ENCODE measurements at places on chromosomes 5 and 9. TPM values are rescaled to one million over a fixed set of nuclear protein-coding genes. Genes with fewer than 3 reads are reported as not detected.

DNA sequence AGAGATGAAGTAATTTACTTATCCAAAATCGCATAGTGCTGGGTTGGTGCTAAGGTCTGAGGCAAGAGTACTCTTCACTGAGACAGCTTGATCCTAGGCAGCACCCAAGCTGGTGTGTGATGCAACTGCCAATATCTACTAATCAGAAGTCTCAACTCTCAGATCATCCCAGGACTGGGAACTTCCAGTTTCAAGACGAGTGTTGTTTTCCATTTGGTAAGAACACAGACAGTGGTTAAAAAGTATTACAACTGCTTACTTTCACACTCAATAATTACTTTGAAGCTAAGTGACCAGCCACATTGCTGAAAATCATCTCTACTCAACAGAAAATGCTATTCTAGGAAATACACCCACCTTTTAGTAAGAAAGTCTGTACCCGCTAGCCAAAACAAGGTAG lies 45.3 kb downstream of the FBXW11 start:
- peaks cover 16% of the 10 kb centered on the region for H3K36me3 ChIP-seq
- H3K27me3 ChIP-seq: no peaks in the 10 kb centered on the region
- DNase-seq: no peak

DNA sequence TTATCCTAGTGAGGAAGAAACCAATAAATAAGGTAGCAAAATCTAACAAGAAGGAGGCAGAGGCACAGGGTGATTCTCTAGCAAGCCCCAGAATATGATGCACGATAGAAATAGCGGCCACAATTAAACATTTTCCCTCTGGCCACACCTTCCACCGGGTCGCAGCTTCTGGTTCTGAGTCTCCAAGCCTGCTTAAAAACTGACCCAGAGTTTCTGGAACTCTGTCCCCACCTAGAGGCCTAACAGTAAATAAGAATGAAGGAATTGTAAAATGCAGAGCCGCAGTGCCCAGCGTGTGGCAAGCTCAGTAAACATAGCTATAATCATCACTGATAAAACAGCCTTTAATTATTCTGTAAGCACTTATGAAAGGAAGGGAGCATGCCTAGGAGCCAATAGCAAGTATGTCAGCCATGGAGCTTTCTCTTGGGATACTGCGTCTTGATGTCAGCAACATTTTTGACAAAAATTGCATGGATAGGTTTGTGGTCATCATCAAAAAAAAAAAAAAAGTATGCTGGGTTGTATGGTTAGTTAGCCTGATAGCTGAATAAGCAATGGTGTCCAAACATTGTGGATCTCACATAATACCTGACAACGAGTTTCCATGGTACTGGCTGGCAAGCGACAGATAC lies 465.5 kb downstream of the DNAH5 start:
- H3K27me3 ChIP-seq: no peaks in the 10 kb centered on the region
- DNase-seq: no peak
- H3K4me1 ChIP-seq: no peaks in the 10 kb centered on the region
- no peak overlapping the region for H3K4me3 ChIP-seq
- no peaks in the 10 kb centered on the region for H3K36me3 ChIP-seq

DNA sequence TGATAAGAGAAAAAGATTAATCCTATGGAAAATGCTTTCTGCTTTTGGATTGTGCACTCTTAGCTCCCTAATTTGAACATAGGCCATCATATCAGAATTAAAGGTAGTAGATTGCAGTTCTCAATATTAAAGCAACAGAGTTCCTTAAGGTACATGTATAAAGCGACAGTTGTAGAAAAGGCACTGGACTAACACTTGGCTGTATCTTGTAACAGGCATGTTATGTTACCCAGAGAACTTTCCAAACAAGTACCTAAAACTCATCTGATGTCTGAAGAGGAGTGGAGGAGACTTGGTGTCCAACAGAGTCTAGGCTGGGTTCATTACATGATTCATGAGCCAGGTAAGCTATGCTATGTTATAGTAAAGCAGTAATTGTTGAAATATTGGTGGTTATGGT lies 3.3 kb upstream of the SECISBP2 start:
- H3K27ac ChIP-seq: peak overlapping the region; percentile 74
- H3K4me1 ChIP-seq: peaks cover 45% of the 10 kb centered on the region
- H3K4me3 ChIP-seq: peak overlapping the region; percentile 93
- H3K36me3 ChIP-seq: peaks cover 37% of the 10 kb centered on the region

DNA sequence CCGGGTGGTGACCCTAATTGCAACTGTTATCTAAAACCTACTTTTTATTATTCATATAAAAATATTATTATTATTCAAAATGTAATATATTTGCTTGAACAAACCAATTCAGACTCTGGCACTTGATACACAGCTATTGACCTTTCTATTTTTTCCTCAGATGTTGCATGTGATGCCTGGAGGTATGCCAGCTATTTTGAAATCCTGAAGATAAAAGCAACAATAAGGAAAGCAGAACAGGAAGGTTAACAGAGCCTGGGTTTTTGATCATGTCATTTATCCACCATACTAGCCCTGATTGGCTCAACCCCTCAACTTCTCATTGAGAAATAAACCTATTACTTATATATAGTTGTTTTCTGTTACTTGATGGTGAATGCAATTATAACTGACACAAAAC lies 340.9 kb upstream of the KIF2A start:
- no peaks in the 10 kb centered on the region for H3K36me3 ChIP-seq
- no peak overlapping the region for H3K4me3 ChIP-seq
- H3K27me3 ChIP-seq: peaks cover 4% of the 10 kb centered on the region
- no peak for DNase-seq
- H3K4me1 ChIP-seq: no peaks in the 10 kb centered on the region

- no peak for DNase-seq
- no peaks in the 10 kb centered on the region for H3K27me3 ChIP-seq
- no peak overlapping the region for H3K27ac ChIP-seq
- no peak overlapping the region for H3K4me3 ChIP-seq
- H3K36me3 ChIP-seq: no peaks in the 10 kb centered on the region
Measured at GRCh38 chr5:66197764-66198405, 53.8 kb downstream of the SREK1 start.

Gene PCDHAC1
- not detected for total RNA-seq

Gene CATSPER3
- 0.44 TPM for total RNA-seq

Gene LHX6
- not detected for total RNA-seq

Gene CKMT2
- not detected for total RNA-seq

Gene ZNF474
- not detected for total RNA-seq

Gene SHOC1
- not detected for total RNA-seq

Gene SPATA31D4
- not detected for total RNA-seq

Gene HEMGN
- 1.1 TPM for total RNA-seq
